ENCODE measurements at places on chromosomes 16 and 17.

DNA sequence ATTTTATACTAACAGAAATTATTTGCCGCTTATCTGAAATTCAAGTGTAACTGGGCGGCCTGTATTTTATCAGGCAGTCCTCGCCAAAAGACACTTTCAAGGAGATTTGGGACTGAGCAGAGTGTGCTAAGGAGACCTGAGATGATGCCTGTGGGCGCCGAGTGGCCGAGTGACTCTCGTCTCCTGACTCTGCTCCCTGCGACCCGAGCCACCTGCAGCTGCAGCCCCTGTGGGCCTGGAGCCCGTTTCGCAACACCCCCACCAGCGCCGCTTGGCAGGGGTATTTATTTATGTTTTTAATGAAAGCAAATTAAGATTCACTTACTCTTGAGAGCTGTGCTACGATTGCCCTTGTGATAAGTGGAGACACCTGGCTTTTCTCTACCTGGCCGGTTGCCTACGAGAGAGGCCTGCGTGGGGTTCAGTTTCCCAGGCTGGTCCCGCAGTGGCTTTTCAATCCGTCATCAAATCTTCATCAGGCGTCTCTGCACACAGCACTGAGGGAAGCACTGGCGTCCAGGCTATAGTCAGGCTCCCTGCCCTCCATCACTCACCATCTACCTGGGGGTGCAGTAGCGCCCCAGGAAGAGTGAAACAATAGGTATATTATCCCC is 124.0 kb downstream of the SEC14L1 start:
- DNase-seq, result no peak

DNA sequence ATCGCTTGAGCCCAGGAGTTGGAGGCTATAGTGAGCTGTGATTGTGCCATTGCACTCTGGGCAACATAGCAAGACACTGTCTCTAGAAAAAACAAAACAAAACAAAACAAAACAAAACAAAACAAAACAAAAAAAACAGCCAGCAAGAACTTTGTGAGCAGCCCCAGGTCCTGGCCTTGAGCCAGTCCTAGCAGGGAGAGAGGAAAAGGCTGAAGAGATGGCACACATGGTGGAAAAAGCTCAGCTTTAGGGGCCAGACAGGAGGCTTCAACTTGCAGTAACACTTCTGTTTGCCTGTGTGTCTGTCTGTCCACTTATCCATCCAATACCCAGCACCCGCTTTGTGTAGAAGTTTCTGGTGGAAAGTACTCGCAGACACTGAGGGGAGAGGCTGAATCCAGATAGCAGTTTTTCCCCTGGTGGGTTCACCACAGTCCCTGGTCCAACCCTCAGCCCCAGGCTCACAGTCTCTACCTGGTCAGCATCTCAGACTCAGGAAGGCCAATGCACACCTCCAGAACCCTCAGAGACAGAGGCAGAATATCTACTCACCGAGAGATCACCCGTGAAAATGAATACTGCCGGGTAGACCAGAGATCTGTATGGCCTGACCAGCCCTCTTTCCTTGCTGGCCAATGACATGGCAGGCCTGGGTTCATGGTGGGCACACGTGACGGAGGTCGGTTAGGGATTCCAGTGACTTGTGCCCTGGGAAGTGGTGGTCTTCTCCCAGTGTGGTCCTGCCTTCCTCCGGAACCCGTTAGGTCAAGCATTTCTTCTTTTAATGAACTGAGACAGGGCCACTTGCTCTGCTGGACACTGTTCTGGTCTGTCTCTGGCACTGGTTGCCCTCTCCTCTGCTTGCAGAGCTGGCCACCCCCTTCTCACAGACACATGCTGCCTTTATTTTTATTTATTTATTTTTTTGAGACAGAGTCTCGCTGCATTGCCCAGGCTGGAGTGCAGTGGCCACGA is 79.5 kb upstream of the DNAJA2 start:
- DNase-seq, result no peak

DNA sequence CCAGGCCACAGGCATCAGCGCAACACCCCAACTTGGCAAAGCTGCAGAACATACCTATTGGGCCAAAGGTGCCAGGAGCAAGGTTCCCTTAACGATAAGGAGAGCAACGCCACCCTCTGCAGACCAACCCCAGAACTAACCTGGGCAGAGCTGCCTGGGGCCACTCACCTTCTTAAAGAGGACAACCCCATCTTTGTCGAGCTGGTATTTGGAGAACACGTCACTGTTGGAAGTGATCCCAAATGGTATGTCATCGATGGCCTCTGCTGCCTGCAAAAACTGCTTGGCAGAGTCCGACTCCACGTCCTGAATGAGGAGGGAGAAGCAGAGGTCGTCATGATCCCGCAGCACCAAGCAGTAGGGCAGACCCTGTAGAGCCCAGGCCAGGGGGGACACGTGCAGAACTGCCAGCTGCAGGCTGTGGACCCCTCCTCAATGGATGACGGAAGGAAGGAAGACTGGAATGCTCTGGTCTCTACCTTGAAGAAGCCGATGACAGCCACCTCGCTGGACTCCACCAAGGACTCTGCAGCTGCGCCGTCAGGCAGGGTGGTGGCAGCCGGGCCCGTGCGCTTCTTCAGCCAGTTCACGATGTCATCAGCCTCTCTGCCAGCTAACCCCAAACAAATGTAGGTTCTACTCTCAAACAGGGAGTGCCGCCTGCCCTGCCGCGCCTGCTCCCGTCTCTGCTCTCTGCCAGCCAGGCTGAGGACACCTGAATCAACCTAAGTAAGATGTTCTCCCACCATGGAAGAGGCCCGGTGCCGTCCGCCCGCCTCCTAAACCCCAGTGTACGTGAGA is 5.2 kb downstream of the P4HB start:
- DNase-seq, result no peak

DNA sequence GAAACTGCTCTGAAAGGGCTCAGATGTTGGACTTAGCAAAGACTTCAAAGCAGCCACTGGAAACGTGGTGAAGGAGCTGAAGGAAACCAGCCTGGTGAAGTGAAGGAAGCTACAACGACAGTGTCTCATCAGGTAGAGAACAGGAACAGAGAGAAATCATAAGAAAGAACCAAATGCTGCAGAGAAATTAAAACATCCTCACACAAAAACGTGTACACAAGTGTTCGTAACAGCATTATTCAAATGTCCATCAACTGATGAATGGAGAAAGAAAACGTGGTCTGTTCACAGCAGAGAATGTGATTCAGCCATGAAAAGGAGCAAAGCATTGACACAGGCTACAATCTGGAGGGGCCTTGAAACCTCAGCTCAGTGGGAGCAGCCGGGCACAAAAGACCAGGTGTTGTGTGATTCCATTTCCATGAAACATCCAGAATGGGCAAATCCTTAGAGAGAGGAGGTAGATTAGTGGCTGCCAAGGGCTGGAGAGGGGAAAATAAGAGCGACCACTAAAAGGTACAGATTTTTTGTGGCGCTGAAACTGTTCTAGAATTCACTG is 26.9 kb downstream of the IFT140 start:
- DNase-seq, result no peak

Measured in T-helper 2 cell (primary cell).